Activated CD8-positive, alpha-beta memory T cell treated with anti-CD3 and anti-CD28 coated beads, Interleukin-2, amount 50 U/mL, for 4 hours (primary cell): ENCODE measurements at places on chromosomes 6 and 20.
A peak's percentile ranks its signal among the peaks of the same experiment; 100 is the strongest.

- no peak for DNase-seq
Measured at GRCh38 chr20:23857962-23858595, 21.5 kb downstream of the CST5 start.

DNA sequence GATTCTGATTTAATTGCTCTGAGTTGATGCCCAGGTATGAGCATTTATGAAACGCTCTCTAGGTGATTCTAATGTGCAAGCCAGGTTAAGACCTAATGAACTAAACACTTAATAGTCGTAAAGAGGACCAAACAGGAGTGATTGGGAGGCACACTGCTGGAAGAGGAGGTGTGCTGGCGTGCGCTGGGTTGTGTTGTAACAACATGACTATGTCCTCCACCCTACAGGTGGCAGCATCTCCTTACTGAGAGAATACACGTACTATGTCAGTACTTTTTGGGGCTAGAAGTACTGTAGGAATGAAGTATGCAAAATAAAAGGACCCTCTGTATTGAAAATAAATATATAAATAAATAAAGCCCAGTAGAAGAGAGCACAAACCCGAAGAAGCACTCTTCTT, 11.9 kb downstream of the C6orf89 start:
- DNase-seq, result no peak

DNA sequence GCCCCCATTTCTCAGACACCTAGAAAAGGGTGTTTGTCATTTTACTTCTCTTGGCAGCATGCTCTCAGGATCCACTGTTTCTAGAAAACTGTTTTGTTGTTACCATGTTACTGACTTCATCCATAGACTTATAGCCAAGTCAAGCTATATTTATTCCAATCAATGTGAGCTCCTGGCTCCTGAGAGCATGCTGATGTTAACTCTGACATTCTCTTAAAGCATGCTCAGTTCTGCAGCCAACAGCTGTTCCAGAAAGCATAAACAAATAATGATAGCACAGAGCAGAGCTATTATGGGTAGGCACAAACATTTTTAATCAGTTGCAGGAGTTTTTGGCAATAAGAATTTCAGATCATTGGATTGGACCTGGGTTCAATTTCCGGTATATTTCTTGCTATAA, 92.4 kb upstream of the CEP85L start:
- DNase-seq, result no peak

DNA sequence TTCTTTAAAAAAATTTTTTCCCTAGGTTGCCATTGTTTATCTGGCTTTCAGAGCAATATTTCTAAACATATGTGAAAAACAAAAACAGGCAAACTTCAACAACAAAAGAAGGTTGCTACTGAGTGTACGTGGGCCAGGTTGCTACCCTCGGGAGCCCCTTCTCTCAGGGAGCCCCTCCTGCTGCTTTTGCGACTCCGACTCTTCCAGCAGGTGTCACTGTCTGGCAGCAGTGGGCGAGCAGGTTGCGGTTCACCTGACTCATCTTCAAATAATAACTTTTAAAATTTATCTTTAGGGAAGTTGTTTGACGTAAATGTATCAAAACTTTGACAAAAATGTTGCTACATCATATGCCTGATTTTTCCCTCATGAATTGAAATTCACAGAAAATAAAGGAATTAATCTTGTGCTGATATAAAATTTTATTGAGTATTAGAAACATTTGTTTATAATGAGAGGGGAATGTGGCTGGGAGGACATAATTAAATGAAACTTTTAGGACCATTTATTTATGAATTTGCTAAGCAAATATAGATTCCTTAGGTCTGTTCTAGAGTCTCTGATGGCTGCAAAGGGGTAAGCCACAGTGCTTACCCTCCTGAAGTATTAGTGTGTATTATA, 138.8 kb downstream of the HIVEP1 start:
- peak; percentile 36 for DNase-seq

- DNase-seq, result no peak
Measured at GRCh38 chr6:5158180-5158579, 73.0 kb downstream of the PPP1R3G start.

DNA sequence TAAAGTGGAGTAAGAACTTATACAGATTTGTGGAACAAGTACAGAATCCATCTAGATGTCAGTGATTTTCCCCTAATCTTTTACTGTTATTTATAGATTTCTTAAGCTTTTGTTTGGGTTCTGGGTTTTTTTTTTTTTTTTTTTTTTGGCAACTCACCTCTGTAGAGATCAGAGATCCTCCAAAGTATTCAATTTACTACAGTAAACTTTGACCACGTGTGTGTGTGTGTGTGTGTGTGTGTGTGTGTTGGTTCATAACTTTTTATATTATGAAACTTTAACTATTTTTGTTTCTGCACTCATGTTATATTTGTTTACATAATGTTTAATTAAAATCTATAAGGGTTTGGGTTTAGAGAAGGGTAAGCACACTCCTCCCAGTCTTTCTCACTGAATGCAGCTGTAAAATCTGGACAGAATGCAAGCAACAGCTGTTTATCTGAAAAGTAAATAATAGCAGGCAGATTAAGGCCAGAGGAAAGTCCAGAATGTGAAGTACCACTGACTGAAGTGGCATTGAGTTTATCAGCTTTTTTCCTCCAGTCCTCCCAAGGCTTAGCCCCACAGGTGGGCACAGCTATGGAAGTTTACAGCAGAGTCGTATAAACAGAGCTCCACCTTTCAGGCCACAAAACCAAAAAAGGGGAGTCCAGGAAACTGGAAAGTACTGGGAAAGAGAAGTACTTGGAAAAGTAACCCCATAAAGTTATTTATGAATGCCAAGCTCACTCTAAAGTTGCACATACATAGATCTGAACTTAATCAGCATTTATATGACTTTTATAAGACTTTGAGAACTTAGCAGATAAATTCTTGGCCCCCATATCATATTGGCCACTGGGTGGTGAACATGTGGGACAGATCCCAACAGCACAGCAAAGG, 43.0 kb upstream of the CD2AP start:
- no peak for DNase-seq

DNA sequence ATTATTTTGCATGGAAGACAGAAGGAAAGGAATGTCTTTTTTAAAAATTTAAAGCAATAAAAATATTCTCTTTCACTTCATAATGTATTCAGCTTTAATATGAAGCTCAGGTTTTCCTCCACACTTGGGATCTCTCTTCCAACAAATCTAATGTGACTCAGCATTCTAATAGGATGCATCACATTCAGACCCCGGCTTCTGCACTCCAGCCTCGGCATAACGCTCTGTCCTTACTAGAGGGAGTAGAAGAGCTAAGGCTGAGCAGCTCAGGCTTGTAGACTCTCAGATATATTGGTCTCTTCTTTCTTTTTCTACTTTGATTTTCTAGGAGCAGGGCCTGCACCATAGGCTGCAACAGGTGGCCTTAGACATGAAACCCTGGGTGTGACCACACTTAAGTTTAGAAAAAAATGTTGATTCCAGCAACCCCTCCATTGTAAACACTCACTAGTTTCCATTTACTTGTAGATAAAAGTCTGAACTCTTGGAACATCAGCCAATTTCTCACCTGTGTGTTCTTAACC, 161.7 kb downstream of the PAK5 start:
- no peak for DNase-seq

DNA sequence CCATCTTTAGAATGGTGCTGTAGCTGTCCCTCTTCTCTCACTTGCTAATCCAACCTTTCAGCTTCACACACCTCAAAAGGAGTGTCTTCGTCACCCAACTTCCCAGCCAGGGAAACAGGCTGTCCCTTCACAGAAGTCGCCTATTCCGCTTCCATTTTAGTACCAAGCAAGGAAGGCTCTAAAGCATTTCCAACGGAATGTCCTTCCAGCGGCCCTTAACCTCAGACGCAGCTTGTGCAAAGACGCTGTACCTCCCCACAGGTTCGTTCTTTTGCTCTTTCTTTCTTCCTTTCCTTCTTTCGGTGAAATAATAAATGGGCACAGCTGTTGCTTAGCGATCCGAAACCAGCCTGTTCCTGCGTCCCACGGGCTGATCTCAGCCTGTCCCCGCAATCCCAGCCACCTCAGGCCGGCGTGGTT, 1.5 kb downstream of the PTPRT start:
- DNase-seq, result no peak

GRCh38 chr6:156809034-156809433, 31.9 kb downstream of the ARID1B start:
- no peak for DNase-seq

GRCh38 chr20:31991339-31991705, 18.9 kb upstream of the CCM2L start:
- no peak for DNase-seq

DNA sequence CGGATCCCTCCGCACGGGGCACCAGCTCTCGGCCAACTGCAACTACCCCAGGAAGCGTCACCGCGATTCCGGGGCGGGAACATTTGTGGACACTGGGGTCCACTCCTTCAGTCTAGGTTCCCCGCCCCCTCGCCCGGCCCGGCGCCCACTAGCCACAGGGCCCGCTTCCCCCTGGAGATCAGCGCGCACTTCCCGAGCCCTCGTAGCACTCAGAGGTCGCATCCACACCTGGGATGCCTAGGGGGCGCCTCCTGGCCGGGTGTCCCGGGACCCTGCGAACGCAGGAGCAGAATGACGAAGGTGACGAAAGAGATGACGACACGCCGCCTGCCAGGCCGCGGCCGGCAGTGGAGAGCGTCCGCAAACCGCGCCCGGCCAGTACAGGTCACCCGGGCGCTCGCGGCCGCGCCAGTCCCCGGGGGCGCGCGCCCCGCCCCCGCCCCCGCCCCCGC, 309 bp upstream of the AIG1 start:
- DNase-seq, result peak; percentile 71

DNA sequence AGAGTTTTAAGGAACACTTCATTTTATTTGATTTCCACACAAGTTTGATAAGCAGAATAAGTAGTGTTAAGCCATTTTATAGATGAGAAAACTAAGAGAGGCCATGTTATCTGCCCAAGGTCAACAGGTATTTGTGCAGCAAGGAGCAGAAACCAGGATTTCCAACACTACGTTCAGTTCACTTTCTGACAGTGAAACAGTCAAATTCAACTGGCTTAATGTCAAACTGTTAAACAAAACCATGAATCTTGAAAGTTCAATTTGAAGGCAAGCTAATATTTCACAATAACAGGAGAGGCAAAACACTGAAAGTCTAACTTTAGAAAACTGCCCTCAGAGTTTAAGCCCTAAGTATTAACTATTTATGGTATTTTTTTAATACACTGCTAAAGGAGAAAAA, 32.6 kb downstream of the DTNBP1 start:
- DNase-seq, result no peak
